ENCODE measurements at places on chromosomes 13 and 19. TPM values are rescaled to one million over a fixed set of nuclear protein-coding genes. Genes with fewer than 3 reads are reported as not detected.

Gene CGB1
- total RNA-seq, result not detected

Gene ERICH6B
- not detected for total RNA-seq

Gene IL4I1
- 1.1 TPM for total RNA-seq

Gene POSTN
- total RNA-seq, result 18.7 TPM

Gene RUBCNL
- total RNA-seq, result not detected

Gene FCAR
- total RNA-seq, result not detected

Gene ZIC2
- 0.14 TPM for total RNA-seq

Gene LENG9
- 3.6 TPM for total RNA-seq

Gene SH2D3A
- not detected for total RNA-seq

Gene ZNF583
- total RNA-seq, result 4.0 TPM

Gene LACC1
- total RNA-seq, result 15.0 TPM

Gene FFAR1
- total RNA-seq, result not detected

Gene AXL
- 242 TPM for total RNA-seq

Gene ZNF763
- total RNA-seq, result 1.3 TPM

Gene ZNF888
- 5.0 TPM for total RNA-seq

Gene C13orf46
- 0.22 TPM for total RNA-seq

Gene PPM1N
- total RNA-seq, result 1.5 TPM

Gene USPL1
- total RNA-seq, result 36.2 TPM

Gene ATP4A
- not detected for total RNA-seq

Gene LILRA1
- total RNA-seq, result not detected

Gene IER2
- 36.2 TPM for total RNA-seq

Gene SACS
- 175 TPM for total RNA-seq

Gene SAE1
- 209 TPM for total RNA-seq

Gene ZNF610
- total RNA-seq, result 3.1 TPM

Gene SLC25A41
- 0.27 TPM for total RNA-seq

Gene PNMA8A
- 7.3 TPM for total RNA-seq

Gene PPP2R1A
- total RNA-seq, result 157 TPM

Gene IZUMO2
- not detected for total RNA-seq

Gene SIPA1L3
- total RNA-seq, result 36.5 TPM

Gene GGN
- 0.80 TPM for total RNA-seq

Gene CALR3
- 0.13 TPM for total RNA-seq

Gene ADGRE2
- not detected for total RNA-seq

Gene CEACAM21
- 0.27 TPM for total RNA-seq

Gene LILRB4
- total RNA-seq, result not detected

Gene JAK3
- total RNA-seq, result 1.9 TPM

Gene FFAR3
- total RNA-seq, result not detected

Gene SYNE4
- total RNA-seq, result 0.14 TPM

Gene SH3GL1
- 81.8 TPM for total RNA-seq

Gene MIER2
- total RNA-seq, result 12.0 TPM

Gene PEAK3
- not detected for total RNA-seq

Gene FAM83E
- total RNA-seq, result 0.57 TPM

Gene CACNG6
- total RNA-seq, result 1.0 TPM

Gene SIGLEC10
- not detected for total RNA-seq

Gene C1QTNF9
- not detected for total RNA-seq

Gene CYP4F22
- not detected for total RNA-seq

Gene THSD1
- total RNA-seq, result 41.3 TPM

Gene ZNF569
- 6.5 TPM for total RNA-seq

Gene STOML3
- not detected for total RNA-seq

Gene SLC25A42
- 4.0 TPM for total RNA-seq

Gene ADPRHL1
- total RNA-seq, result 0.40 TPM

Gene TGFBR3L
- total RNA-seq, result 0.43 TPM

Gene MYH14
- not detected for total RNA-seq

Gene CPT1C
- 7.5 TPM for total RNA-seq

Gene ANKRD27
- 48.2 TPM for total RNA-seq

Gene ZNF805
- total RNA-seq, result 14.2 TPM

Gene PRR19
- total RNA-seq, result 0.50 TPM

Gene SLITRK5
- not detected for total RNA-seq

All from thoracic aorta endothelial cell (primary cell).